D721Med (cell line): ENCODE measurements at places on chromosomes 2 and 18.

DNA sequence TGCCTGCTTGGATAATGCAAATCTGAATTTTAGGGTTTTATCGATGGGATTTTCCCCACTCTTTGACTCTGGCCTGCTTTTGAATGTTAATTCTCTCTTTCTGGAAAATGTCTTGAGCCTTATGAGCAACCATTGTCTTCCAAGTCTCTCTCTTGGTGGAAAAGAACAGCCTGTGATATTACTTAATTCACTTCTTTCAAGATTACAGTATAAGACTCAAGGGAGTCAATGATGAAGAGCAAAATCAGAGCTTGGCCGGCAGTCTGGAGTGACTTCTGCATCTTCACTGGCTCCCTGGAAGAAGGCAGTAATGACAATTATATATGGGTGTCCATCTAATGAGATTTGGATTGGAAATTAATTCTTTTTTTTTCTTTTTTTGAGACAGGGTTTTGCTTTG is 122.9 kb upstream of the ZEB2 start:
- DNase-seq, result no peak

GRCh38 chr2:174053355-174054151 is 88.4 kb upstream of the SP3 start:
- DNase-seq, result no peak

- no peak for DNase-seq
Observed at GRCh38 chr2:24932715-24933114, 12.7 kb upstream of the ADCY3 start.

DNA sequence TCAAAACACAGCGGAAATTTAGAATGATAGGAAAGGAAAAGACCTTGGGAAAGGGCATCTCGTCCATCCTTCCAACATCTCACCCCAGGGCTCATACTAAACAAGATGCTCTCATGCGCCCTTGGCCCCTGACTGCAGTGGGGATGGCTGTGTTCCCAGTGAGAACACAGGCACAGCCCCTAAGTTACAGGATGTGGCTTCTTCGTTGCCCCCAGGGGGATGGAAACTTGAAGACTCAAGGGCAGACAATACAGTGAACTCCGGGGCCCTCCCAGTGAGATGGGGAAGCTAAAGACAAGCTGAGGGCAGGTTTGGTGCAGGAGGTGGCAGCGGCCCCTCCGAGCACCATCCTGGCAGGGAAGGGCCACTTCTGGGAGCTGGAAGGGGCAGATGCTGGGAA is 139.7 kb downstream of the INO80D start:
- DNase-seq, result no peak

GRCh38 chr18:60413944-60414547 is 41.5 kb upstream of the MC4R start:
- DNase-seq, result no peak

DNA sequence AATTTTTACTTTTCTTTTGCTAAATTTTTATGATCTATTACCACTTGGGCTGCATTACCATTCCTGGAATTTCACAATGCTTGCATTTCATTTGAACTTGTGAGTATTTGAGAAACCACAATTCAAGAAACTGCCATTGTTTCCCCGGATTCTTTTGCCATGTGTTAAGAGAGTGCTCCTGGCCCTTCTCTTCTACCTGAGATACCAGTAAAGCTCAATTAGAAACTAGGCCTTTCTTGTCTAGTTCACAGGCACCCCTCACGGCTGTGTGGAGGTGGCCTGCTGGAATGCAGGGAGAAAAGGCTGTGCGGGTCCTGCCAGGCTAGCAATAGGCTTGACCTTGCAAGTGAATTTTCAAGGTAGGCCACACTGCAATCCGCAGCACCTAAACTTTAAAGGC is 40.8 kb downstream of the ZEB2 start:
- DNase-seq, result no peak

GRCh38 chr2:25794544-25795276 is 83.6 kb downstream of the ASXL2 start:
- no peak for DNase-seq

GRCh38 chr2:8566774-8567468 is 114.9 kb upstream of the ID2 start:
- no peak for DNase-seq
